ENCODE measurements at places on chromosomes 3 and 15.
A peak's percentile ranks its signal among the peaks of the same experiment; 100 is the strongest.

DNA sequence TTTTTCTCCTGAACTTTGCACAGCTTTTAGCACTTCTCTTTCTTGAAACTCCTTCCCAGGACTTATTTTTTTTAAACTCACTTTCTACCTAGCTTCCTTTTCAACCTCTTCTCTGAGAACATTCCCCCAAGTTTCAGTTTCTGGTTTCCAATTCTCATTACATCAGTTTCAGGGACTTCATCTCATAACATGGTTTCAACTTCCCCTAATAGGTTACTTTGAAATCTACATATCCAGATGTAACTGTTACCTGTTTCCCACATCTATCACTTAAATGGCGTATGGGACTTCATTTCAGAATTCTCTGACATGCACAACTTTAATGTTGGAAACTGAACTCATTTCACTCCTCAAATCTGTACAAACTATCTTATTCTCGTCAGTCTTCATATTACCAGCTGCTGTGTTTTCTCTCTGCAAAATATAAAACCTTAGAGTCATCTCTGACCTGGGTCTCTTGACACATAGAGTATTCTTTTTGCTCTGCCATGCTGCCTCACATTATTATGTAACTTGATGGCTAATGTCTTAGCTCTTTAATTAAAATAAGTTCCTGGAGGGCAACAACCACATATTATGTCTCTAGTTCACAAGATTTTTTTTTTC lies 58.4 kb downstream of the NME9 start:
- DNase-seq, result no peak

GRCh38 chr3:41518626-41519025 lies 319.3 kb downstream of the CTNNB1 start:
- DNase-seq, result no peak

GRCh38 chr3:70400194-70400593 lies 87.8 kb upstream of the MDFIC2 start:
- no peak for DNase-seq

GRCh38 chr3:189236352-189236751 lies 64.6 kb downstream of the TPRG1 start:
- no peak for DNase-seq

DNA sequence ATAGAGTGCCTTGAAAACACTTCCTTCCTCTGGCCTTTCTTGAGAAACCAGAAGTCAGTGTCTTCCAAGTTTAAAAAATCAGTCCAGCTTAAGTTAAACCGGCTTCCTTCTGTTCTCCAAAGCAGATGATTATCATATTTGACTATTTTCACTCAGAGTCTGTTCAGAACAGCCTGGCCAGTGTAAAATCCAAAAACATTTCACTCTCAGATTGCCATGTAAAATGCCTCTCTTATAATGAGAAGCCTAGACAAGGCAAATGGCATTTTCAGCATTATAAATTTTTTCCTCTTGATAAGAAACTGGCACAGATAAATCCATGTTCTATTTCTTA lies 193.5 kb downstream of the TNIK start:
- DNase-seq, result no peak

- peak; percentile 80 for DNase-seq
These were observed 54.7 kb downstream of the ONECUT1 start for GRCh38 chr15:52735231-52736089.

- DNase-seq, result no peak
These were observed 615.3 kb downstream of the ZBBX start for GRCh38 chr3:166764698-166765318.

GRCh38 chr15:76162036-76162398 lies 102.2 kb downstream of the TMEM266 start:
- DNase-seq, result no peak

DNA sequence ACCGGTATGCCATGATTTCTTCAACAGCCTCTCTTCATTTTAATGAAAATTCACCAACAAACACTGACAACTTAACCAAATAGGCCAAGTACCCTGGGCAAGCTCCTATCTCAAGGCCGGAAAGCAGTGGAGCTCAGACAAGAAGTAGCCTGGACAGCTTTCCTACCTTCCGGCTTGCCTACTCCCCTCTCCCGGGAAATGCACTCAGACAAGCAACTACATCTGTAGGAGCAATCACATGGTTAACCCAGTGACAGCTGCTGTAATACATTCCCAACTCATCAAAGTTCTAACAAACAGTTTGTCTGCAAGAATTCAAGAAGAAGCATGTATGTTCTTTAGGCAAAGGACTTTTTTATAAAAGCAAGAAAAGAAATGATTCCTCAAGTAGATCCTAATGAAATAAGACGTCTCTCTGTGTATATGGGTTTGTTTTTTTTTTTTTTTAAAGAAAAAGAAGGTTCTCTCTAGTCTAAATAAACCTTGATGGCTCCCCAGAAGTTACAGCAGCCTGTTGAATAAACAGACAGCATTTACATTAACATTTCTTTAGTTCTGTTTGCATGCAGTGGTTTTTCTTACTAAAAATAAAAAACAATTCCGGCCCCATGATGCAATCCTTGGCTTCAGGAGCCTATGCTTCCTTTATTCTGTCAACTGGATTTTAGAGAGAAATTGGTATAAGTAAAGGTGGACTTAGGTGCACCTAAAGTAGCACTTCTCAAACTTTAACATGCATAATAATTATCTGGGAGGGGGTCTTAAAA lies 278.7 kb downstream of the NEK10 start:
- DNase-seq, result no peak

- DNase-seq, result no peak
These were observed 48.5 kb upstream of the MLF1 start for GRCh38 chr3:158522221-158523136.

GRCh38 chr3:64900156-64900555 lies 212.4 kb upstream of the ADAMTS9 start:
- no peak for DNase-seq

- DNase-seq, result no peak
These were observed 1.6 kb downstream of the IL12A start for GRCh38 chr3:159989973-159990846.

- DNase-seq, result no peak
These were observed 17.3 kb downstream of the ESYT3 start for GRCh38 chr3:138451595-138452162.

GRCh38 chr3:194058189-194058571 lies 77.8 kb upstream of the HES1 start:
- DNase-seq, result peak; percentile 80

GRCh38 chr15:75554717-75555116 lies 24.4 kb downstream of the PTPN9 start:
- DNase-seq, result peak; percentile 58

DNA sequence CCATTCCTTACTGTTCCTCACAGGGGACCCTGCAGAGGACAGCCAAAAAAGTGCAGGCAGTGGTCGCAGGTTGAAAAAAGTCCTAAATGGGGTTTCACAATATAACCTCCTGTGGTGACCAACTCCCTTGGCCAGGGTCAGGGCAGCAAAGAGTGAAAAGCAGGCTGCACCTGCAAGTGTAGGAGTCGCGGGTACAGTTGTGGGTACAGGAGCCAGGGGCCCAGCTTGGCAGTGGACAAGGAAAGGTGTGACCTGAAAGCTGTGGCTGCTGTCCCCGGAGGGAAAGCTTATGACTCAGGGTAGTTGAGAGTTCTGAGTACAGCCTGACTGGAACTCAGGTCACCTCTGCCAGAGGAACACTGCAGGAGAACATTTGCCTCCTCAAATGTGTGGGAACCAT lies 1114.1 kb downstream of the ROBO2 start:
- no peak for DNase-seq

DNA sequence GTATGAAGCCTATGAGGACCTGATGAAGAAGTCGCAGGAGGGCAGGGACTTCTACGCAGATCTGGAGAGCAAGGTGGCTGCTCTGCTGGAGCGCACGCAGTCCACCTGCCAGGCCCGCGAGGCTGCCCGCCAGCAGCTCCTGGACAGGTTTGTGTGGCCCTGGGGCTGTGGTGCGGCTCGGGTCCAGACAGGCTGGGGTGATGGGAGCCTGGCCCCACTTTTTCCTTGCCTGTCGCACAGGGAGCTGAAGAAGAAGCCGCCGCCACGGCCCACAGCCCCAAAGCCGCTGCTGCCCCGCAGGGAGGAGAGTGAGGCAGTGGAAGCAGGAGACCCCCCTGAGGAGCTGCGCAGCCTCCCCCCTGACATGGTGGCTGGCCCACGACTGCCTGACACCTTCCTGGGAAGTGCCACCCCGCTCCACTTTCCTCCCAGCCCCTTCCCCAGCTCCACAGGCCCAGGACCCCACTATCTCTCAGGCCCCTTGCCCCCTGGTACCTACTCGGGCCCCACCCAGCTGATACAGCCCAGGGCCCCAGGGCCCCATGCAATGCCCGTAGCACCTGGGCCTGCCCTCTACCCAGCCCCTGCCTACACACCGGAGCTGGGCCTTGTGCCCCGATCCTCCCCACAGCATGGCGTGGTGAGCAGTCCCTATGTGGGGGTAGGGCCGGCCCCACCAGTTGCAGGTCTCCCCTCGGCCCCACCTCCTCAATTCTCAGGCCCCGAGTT lies 29.0 kb downstream of the PTPN23 start:
- no peak for DNase-seq

DNA sequence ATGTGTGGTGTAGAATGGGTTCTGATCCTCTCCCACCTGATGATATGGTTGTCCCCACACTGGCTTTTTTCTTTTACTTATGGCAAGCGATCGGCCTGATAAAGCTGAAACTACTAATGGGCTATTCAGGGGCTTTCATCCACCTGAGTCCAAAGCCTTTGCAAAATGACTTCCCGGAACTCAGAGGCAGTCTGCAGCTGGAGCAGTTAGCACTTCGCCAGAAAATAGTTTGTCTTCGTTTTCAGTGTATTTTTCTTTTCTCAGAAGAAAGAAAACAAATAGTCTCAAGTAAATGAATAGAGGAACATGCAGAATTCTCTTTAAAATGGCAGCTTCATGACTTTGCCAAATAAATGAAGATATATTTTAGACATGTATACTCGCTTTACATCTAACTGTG lies 306.0 kb upstream of the ADAMTS9 start:
- DNase-seq, result no peak

DNA sequence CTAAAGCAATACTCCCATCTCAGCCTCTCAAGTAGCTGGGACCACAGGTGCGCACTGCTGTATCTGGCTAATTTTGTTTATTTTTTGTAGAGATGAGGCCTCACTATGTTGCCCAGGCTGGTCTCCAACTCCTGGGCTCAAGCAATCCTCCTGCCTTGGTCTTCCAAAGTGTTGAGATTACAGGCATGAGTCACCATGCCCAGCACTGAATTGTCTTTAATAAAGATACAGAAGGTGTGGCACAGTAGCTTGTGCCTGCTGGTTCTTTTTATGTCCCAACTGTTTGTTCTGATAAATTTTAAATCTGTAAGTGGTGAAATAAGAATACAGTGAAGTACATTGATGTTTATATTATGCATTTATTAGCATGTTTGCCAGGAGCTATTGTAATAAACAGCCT lies 20.6 kb upstream of the TRAK1 start:
- no peak for DNase-seq

DNA sequence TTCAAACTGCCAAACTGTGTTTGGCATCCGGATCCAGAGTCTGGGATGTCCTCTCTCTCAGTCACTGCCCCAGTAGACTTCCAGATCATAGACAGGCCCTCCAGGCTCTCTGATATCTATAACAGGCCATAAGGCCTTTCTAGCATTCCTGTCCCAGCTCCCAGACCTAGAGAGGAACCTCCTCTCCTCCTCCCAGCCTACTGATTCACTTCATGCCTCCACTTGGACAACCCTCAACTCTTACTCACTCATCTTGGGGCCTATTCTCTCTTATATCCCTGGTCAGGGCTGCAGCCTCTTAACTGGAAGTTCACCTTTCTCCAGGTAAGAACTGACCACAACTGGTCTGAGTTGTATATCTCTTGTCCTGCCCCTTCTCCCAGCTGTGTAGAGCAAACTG lies 253.7 kb upstream of the TRIM42 start:
- no peak for DNase-seq

DNA sequence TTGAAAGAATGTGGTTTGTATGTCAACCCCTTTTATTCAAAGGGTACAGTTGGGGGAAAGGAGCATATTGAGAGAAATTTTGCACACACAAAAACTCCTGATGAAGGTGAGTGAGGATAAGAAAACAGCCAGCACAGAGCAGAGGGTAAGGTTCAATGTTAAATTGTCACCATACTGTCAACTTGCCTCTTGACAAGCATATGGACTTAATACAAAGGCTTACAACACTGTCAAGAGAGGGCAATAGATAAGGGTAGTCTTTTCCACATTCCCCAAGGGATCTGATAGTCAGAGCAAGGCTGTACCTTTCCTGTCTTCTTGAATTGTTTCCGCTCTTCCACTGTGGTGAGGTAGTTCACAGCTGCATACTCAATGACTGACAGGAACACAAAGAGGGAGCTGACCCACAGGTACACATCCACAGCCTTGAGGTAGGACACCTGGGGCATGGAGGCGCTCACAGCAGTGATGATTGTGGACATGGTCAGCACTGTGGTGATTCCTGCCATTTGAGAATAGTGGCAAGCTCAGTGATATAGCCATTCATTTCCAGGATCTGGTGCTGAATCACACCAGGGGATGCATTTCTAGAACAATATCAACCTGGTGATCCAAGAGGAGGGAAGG lies 20.4 kb upstream of the RIOX2 start:
- DNase-seq, result no peak

DNA sequence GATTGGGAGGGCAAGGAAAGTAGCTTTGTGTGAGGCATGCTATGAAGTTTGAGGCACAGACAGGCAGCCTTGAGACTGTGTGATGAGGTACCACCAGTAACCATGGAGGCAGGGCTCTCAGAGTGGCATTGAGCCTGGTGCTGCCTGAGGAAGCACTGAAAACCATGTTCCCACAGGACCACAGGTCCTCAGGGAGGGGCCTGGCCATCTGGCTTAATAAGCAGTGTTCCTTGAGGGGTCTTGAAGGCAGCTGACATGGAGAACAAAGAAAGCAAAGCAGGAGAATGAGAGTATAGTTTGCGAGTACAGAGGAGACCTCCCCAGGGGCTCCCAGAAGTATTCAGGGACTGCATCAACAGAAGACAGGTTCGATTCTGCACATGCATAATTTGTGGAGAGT lies 346.6 kb downstream of the EPHB1 start:
- peak; percentile 42 for DNase-seq

DNA sequence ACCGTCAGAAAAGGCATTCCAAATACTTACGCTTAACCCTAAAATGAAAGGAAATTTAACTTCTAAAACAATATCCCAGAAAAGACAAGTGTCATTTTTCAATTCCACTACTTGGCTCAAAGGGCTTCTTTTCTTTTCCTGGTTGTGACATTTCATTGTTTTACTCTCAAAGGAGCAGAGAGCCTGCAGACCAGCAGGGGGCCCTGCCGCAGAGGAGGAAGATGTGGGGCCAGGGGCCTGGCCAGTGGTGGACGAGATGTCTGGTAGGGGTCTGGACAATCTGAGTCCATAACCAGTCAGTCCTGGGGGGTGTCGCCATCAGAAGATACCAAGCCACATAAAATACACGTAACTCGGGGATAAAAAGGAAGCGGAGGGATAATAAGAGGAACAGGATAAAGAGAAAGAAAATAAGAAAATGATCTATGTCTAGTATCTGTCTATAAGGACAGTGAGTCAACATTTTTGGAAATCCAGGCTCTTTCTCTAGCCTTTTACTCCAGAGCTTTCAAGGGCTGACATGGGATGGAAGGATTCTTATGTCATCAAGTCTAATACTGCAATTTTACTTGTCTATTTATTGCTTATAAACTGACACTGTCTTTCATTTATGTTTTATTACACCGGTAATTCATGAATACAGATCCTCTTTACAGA lies 54.2 kb upstream of the ARHGEF3 start:
- DNase-seq, result no peak

- DNase-seq, result no peak
These were observed 19.0 kb downstream of the THBS1 start for GRCh38 chr15:39599871-39600270.

Measured in NCI-H524 (cell line).